LHCN-M2 (cell line): ENCODE measurements at places on chromosomes 6 and 20.

- no peak for DNase-seq
Observed at GRCh38 chr20:39294137-39294725, 332.1 kb downstream of the DHX35 start.

GRCh38 chr6:43909474-43910148 is 139.6 kb downstream of the VEGFA start:
- no peak for DNase-seq

DNA sequence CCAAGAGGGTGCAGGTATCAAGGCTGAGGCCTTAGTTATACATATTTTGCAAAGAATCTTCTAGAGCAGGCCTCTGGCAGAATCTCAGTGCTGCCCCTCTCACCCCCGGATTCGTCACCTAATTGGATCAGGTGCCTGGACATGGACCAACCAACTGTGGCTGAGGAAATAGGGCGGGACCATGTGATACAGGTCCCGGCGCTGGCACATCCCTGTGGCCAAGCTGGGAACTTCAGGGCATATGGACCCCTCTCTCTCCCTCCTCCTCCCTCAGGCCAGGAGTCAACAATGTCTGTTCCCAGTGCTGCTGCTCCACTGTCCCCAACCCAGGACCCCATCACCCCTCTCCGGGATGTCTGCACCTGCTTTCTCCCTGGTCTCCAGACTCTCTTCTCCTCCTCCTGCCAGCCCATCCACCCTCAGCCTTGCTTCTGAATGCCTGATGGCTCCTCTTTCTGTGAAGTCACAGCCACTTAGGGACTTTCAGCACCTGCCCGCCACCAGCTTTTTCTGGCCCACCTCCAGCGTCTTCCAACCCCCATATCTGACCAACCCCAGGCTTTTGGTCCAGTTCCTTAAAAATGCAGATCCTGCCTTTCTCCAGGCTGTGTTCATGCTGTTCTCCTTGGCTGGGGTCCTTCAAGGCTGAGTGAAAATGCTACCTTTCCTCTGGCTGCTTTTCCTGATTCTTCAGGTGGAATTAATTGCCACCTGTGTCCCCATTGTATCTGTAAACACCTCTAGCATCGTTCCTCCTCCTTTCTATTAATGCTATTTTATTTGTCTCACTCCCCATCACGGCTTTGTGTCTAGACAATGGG is 19.0 kb upstream of the MLN start:
- DNase-seq, result peak; percentile 35

- no peak for DNase-seq
Observed at GRCh38 chr6:4895971-4896370, 107.9 kb downstream of the RPP40 start.

- peak; percentile 29 for DNase-seq
Observed at GRCh38 chr20:5569021-5569420, 181.2 kb upstream of the SHLD1 start.

- no peak for DNase-seq
Observed at GRCh38 chr20:16596991-16597390, 23.7 kb upstream of the KIF16B start.

GRCh38 chr20:17892189-17892938 is 76.2 kb downstream of the SNX5 start:
- DNase-seq, result no peak

- DNase-seq, result no peak
Observed at GRCh38 chr20:58519940-58520712, 4.9 kb upstream of the APCDD1L start.
